ENCODE measurements at places on chromosomes 11 and 22. TPM values are rescaled to one million over a fixed set of nuclear protein-coding genes. Genes with fewer than 3 reads are reported as not detected.

DNA sequence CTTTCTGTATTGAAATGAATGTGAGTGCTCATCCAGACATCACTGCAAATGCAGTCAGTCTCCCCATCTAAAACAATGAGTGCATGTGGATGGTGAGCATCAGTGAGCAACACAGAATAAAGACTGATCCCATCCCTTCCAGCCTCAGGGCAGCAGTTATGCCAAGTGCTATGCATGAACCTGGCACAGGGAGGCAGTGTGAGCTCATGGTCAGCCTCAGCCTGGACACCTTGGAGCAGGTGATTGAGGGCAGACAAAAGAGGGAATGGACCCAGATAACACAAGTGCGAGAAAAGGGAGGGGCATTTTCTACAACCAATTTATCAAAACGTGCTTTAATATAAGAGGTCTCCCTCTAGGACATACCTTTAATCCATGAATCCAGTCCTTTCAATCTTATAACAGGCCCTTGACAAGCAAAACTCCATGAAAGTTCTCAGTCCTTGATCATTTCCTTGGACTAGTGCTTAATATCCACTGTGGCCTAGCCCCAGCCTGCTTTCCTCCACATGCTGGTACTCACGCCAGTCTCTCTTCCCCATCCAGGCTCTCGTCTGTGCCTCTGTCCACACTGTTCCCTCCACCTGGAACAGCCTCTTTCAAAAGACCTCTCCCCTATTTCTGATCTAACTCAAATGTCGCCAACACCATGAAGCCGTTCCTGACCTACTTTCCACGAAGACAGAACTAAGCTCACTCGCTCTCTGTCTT, 50.5 kb upstream of the LRRC55 start:
- DNase-seq = no peak
- no peak overlapping the region for H3K4me3 ChIP-seq
- H3K36me3 ChIP-seq = no peaks in the 10 kb centered on the region
- no peak overlapping the region for H3K27ac ChIP-seq
- H3K4me1 ChIP-seq = no peaks in the 10 kb centered on the region
- H3K27me3 ChIP-seq = no peaks in the 10 kb centered on the region

- H3K36me3 ChIP-seq = no peaks in the 10 kb centered on the region
- DNase-seq = no peak
- no peak overlapping the region for H3K4me3 ChIP-seq
Observed at GRCh38 chr11:61171907-61172306, 10.7 kb upstream of the VPS37C start.

GRCh38 chr11:30729187-30729713, 143.1 kb upstream of the MPPED2 start:
- no peak for DNase-seq
- no peaks in the 10 kb centered on the region for H3K27me3 ChIP-seq
- H3K27ac ChIP-seq = no peak overlapping the region
- H3K4me3 ChIP-seq = no peak overlapping the region

DNA sequence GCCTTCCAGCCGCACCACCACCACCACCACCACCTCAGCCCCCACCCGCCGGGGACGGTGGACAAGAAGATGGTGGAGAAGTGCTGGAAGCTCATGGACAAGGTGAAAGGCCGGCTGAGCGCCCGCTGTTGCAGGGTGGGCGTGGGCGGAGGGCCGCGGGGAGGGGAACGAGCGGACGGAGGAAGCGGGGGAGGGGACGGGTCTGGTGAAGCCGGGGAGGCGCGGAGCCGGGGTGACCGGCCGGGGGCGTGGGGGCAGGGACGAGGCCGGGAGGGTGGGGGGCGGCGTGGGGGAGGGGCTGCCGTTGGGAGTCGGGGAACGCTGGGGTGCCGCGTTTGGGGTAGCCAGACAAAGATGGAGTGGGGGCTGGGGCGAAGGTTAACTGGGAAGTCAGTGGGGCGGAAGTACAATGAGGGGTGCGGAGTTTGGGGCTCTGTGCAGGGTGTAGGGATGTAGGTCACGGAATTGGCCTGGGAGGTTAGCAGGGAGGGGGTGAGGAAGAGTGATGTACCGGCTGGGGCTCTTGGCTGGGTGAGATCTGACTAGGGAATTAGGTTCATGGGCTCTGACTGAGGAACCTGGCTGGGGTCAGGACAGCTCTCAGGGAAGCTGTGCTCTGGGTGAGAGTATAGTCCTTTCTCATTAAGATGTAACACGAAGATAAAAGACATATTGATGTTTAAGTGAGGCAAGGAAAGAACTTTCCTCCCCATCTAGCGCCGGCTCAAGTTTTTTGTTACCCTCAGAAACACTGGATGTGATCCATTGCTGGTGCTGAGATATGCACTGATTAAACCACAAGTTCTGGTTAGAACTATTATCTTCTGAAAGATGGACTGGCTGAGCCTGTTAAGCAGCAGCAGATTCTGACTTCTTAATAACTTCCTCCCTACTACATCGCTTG, 624 bp downstream of the CBL start:
- H3K27ac ChIP-seq = peak overlapping the region; percentile 98
- peak overlapping the region; percentile 91 for H3K4me3 ChIP-seq
- peaks cover 7% of the 10 kb centered on the region for H3K4me1 ChIP-seq
- no peak for DNase-seq
- H3K27me3 ChIP-seq = no peaks in the 10 kb centered on the region

GRCh38 chr22:17562906-17563870, at the start of gene SLC25A18:
Gene SLC25A18 (plus strand): TSS chr22:17563498. CDS start chr22:17579945, 16,447 bp downstream.
- peaks cover 17% of the 10 kb centered on the region for H3K4me1 ChIP-seq
- peak within 1 kb of the TSS; percentile 71 for H3K27ac ChIP-seq
- H3K27me3 ChIP-seq = no peaks in the 10 kb centered on the region
- peak within 1 kb of the TSS; percentile 12 for H3K4me3 ChIP-seq

The CNIH2 gene
- not detected for total RNA-seq

The PKDREJ gene
- total RNA-seq = under 0.01 TPM
